Hypothalamus (tissue), 51 donors: ENCODE measurements at places on chromosomes 4 and X.

DNA sequence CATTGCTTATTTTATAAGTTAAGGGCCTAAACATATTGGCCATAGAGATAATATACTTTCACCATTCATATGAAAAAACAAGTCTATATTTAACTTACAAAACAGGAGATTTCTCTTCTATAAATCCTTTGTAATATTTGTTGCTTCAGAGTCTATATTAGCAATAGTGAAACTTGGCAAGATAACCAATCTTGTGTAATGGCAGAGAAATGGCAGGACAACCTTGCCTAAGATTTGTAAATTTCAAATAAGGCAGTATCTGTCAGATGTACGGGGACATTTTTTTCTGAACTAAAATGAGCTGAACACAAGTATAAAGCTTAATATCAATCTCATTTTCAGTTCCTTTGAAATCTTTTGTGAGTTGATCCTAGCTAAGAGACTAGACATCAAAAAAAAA, 17.8 kb upstream of the CPEB2 start:
- DNase-seq, result no peak

GRCh38 chr4:175504318-175504717, 307.7 kb downstream of the GPM6A start:
- no peak for DNase-seq

- no peak for DNase-seq
Measured at GRCh38 chrX:134020910-134021309, 35.5 kb upstream of the GPC3 start.

GRCh38 chr4:121784975-121785374, 16.1 kb upstream of the EXOSC9 start:
- no peak for DNase-seq

GRCh38 chr4:168717847-168718246, 221.0 kb downstream of the PALLD start:
- no peak for DNase-seq

DNA sequence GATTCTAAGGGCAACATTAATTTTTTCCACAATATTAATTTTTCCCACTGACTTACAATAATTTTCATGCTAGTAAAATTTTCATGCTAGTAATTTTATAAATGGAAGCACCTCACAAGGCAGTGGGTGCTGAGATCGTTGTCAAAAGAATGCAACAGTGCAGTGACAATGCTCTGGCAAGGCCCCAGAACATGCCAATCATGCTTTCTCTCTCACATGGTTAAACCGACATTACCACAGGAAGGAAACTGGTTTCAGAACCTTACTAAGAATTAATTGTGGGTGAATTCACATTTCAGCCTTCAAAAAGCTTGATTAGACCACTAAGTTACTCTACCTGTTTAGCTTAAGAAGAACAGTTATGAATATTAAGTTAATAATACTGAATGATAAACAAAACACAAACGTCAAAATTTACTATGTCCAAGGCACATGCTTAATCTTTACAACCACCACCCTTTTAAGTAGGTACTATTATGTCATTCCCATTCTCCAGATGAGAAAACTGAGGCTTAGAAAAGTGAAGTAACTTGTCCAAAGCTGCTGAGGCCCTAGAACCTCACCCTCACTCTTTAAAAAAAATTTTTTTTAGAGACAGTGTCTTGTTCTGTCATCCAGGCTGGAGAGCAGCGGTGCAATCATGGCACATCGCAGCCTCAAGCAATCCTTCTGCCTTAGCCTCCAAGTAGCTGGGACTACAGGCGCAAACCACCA, 10.0 kb upstream of the OPHN1 start:
- DNase-seq, result no peak

GRCh38 chrX:109535578-109535977, 1.1 kb upstream of the NXT2 start:
- DNase-seq, result no peak

DNA sequence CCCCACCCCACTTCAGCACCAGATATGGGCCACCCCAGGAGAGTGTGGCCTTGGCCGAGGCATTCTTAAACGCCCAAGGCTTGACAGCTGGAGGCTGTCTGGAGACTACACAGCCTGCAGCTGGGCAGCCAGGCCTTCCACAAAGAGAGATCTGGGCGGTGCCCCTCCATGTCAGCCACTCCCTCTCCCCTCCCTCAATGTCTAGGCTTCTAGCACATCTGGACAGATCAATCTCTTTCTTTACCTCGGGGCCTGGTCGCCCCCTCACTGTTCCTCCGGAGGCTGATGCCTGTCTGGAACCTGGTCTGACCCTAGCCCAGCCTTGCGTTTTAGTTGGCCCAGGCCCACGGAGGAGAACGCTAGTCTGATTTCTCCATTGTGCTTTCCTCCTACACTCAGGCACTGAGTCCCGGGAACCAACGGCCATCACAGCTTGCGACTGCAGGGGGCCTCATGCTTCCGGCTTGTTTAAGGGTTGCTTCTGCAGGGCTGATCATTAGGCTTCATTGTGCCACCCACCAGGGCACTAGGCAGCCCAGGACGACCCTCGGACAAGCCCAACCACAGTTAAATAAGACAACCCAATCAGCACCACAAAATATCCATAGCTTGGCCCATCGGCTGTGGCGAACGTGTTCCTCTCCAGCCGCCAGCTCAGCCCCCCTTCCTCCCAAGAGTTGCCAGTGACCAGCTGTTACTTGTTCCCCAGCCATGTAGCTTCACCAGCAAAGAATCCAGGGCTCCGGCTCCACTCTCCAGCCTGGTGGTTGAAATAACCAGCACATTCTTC, 200.6 kb downstream of the BCOR start:
- no peak for DNase-seq

- no peak for DNase-seq
Measured at GRCh38 chr4:157978680-157979361, 194.0 kb downstream of the GASK1B start.

GRCh38 chr4:108596344-108596743, 24.0 kb upstream of the RPL34 start:
- no peak for DNase-seq

GRCh38 chr4:845836-846251, 19.9 kb upstream of the CPLX1 start:
- no peak for DNase-seq

DNA sequence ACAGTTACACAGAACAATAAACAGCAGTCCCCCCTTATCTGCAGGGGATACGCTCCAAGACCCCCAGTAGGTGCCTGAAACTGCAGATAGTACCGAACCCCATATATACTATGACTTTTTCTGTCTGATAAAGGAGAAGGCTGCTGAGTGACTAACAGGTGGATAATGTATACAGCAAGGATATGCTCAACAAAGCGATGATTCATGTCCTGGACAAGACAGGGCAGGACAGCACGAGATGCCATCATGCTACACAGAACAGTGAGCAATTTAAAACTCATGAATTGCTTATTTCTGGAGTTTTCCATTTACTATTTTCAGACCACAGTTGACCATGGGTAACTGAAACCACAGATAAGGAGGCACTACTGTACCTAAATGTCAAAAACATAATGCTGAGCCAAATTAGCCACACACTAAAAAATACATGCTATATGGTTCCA, 76.1 kb downstream of the MANBA start:
- no peak for DNase-seq

GRCh38 chr4:148327683-148328082, 114.5 kb downstream of the NR3C2 start:
- DNase-seq, result no peak

DNA sequence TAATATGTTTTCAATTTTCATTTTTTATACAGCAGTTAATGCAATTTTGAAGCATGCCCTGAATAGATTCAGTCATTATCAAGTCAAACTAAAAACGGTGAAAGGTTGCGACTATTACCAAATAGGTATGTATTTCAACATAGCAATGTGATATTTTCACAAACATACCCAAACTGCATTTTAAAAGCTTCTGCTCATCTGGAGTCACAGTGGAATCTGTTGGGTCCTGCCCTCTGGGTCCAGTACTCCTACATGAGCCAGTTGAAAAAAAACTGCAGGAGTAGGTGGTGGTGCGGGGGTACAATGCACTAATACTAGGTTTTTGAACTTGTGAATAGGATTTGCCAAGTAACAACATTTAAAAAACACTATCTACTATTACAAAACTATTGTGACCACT, 938 bp downstream of the GPR34 start:
- DNase-seq, result no peak

DNA sequence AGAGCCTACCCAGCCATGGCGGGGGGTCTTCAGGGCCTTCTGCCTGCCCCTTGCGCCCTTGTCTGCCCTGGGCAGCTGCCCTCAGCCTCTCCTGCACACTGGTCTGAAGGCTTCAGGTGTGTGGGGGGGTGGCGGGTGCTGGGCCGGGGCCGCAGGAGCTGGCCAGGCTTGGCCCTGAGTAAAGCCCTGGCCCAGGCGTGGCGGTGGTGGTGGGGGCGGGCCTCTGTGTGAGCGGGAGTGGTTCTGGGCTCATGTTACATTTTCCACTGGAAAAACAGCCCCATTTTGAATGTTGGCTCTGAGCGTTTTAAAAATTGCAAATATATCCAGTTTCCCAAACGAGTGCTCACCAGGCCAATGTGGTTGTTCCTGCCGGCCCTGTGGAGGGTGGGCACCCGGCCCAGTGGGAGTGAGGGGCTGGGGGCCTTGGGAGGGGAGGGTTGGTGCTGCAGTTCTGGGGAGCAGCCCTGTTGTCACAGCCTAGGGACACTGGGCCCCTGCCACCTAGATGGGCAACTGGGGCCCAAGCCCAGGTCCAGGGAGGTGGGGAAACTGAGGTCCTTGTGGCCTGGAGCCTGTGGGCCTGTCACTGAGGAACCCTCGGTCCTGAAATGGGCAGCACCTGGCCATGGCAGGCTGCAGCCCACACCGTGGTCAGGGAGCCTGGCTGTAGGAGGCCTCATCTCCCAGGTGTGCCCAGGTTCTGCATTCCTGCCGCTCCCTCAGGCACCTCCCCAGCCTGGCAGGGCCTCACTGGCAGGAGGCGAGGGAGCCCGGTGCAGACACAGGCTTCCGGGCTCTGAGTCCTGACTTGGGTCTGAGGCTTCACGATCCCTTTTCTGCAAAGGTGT, 28.3 kb downstream of the FGFRL1 start:
- DNase-seq, result no peak

- DNase-seq, result no peak
Measured at GRCh38 chr4:10144966-10145365, 28.4 kb upstream of the WDR1 start.

DNA sequence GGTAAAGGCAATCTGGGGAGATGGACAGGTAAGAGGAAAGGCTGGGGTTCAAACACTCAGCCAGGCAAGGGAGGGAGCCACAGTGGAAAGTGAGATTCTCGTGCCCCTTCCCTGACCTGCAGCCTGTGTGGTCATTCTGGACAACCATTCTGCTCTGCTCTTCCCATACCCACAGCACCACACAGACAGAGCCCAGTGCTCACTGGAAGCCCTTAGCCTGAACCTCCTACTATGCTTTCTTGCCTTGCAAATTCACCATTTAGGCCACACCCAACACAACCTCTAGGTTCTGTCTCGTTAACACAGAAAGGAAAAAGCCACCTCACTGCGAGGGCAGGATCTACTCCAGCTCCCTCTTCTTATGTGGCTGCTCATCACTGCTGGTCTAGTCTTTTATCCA, 92.7 kb downstream of the SHISA3 start:
- DNase-seq, result no peak

- no peak for DNase-seq
Measured at GRCh38 chrX:14476205-14476604, 53.1 kb upstream of the GLRA2 start.

DNA sequence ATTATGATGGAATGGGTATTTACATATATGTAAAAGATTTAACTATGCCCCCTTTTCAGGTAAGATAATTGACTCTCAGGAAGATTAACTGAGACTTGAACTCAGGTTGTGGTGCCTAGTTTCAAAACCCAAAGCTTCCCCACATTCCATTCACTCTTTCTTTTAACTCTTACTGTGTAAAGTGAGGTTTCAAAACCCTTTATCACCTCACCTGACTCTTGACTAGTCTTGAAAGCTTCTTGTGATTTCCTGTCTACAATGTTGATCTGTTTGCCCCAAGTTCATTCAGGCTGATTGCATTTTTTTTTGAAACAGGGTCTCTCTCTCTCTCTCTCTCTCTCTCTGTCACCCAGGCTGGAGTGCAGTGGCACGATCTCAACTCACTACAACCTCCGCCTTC, 40.5 kb upstream of the RAPGEF2 start:
- no peak for DNase-seq

DNA sequence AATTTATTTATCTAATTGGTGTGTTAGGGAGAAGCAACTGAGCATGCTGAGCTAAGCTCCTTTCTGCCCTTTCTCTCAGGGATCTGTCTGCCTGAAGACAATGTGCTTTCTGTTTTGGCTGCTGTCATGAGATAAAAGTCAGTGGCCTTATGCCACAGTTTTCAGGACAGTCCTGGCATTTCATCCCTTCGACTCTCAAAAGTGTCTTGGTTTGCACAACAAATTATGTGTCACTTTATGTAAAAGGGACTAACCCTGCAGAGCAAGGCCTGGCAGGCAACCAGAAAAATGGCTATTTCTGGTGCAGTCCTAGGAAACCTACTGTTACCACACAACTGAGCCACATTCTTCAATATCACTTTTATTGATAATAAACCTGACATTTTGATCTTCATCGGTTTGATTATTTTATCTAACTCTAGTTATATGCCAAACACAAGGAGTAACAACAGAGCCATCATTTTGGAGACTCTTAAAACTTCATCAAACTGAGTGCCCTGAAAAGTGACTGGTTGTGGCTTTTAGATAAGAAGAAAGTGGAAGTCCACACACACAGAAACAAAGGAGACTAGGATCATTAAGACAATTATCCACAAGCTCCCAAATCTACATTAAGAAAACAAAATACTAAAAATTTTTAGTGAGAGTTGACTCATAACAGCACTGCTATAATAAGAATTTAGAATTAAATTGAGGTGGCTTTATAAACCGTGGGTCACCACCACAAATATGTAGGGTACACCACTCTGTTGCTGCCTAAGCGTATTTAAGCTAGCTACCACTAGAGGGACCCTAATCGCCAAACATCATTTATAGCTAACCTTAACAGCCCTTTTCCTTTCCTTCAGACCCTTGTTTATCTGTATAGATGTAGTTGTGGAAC, 95.9 kb upstream of the PTPN13 start:
- no peak for DNase-seq

GRCh38 chr4:68271851-68272357, 26.4 kb upstream of the TMPRSS11B start:
- no peak for DNase-seq

- no peak for DNase-seq
Measured at GRCh38 chr4:183129675-183130074, 30.6 kb downstream of the WWC2 start.

GRCh38 chr4:37453281-37453998, 208.9 kb downstream of the NWD2 start:
- DNase-seq, result peak; percentile 43

GRCh38 chr4:13910556-13910955, 283.0 kb upstream of the BOD1L1 start:
- DNase-seq, result no peak

- DNase-seq, result no peak
Measured at GRCh38 chr4:55758066-55758465, 61.5 kb upstream of the EXOC1L start.

- DNase-seq, result no peak
Measured at GRCh38 chrX:69031971-69032391, 133.3 kb downstream of the PJA1 start.
